M059J (cell line): ENCODE measurements at places on chromosomes 12 and 14. TPM values are rescaled to one million over a fixed set of nuclear protein-coding genes. Genes with fewer than 3 reads are reported as not detected.

GRCh38 chr12:64796205-64796845 lies 28.1 kb upstream of the TBC1D30 start:
- DNase-seq: peak; percentile 88

DNA sequence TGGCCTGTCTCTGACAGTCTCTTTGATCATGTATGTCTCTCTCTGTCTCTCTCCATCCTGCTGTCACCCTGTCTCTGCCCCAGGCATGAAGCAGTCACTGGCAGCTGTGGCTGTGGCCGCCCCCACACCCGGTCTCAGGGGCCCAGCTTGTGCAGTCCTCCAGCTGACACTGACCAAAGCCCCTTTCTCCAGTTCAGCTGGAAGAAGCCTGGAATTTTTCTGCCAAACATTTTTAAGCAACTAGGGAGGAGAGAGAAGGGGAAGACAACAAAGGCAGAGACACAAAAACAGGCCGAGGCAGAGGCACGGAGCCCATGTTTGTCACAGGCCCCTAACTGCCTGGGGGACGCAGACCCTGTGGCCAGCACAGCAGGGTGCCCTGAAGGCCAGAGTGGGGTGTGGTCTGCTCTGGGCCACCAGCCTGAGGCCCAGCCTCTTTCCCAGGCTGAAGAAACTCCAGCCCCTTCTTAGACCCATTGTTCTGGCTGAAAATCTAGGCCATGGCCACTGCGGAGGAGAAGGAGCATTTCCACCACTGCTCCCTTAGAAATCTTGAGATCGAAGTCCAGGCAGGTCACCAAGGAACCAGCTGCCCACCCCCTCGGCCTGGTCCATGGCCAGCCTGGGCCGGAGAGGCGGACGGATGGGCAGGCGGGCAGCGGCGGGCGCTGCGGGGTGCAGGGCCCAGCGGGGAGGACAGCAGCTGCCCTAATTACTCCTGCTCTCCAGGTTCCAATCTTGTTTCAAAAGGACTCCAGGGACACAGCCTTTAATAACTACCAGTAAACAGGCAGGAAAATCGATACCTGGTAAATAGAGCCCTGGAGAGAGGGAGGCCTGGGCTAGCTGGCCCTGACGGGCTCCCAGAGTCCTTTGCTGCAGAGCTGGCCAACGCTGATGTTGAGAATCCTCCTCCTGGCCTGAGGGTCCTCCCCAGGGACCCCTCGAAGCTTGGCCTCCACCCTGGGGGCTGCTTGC lies 14.9 kb downstream of the DTX1 start:
- no peak for DNase-seq

The RPL10L gene
- total RNA-seq: not detected in 2 replicates

DNA sequence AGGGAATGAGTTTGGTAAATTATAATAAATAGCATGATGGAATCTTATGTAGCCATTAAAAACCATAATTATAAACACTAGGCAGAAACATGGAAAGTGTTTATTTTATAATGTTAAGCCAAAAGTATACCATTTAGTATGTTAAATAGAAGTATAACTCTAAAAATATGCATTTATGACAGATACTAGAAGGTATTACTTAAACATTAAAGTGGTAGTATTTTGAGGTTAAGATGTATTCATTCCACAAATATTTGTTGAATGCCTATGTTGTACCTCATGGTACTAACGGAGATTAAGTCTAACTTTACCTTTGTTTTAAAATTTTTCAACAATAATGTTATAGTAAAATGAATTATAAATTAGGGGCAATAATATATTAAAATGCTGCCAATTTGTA lies 24.1 kb downstream of the TTC8 start:
- peak; percentile 29 for DNase-seq

GRCh38 chr14:53011053-53011462 lies 60.2 kb upstream of the FERMT2 start:
- peak; percentile 96 for DNase-seq
